ENCODE measurements at places on chromosomes 5 and 9. TPM values are rescaled to one million over a fixed set of nuclear protein-coding genes. Genes with fewer than 3 reads are reported as not detected.

GRCh38 chr5:131515348-131515747 lies 119.7 kb downstream of the RAPGEF6 start:
- H3K4me3 ChIP-seq, result no peak overlapping the region
- peaks cover 20% of the 10 kb centered on the region for H3K36me3 ChIP-seq
- no peaks in the 10 kb centered on the region for H3K27me3 ChIP-seq
- H3K27ac ChIP-seq, result no peak overlapping the region
- DNase-seq, result no peak

- H3K36me3 ChIP-seq, result no peaks in the 10 kb centered on the region
- peak; percentile 13 for DNase-seq
- no peaks in the 10 kb centered on the region for H3K27me3 ChIP-seq
- no peaks in the 10 kb centered on the region for H3K4me1 ChIP-seq
- H3K27ac ChIP-seq, result no peak overlapping the region
Measured at GRCh38 chr5:56993241-56993640, 41.3 kb upstream of the MIER3 start.

GRCh38 chr5:63963080-63963735 lies 963 bp upstream of the HTR1A start:
- H3K4me3 ChIP-seq, result no peak overlapping the region
- H3K4me1 ChIP-seq, result peaks cover 4% of the 10 kb centered on the region
- peak; percentile 80 for DNase-seq
- peaks cover 31% of the 10 kb centered on the region for H3K27me3 ChIP-seq
- H3K27ac ChIP-seq, result no peak overlapping the region
- H3K36me3 ChIP-seq, result no peaks in the 10 kb centered on the region

DNA sequence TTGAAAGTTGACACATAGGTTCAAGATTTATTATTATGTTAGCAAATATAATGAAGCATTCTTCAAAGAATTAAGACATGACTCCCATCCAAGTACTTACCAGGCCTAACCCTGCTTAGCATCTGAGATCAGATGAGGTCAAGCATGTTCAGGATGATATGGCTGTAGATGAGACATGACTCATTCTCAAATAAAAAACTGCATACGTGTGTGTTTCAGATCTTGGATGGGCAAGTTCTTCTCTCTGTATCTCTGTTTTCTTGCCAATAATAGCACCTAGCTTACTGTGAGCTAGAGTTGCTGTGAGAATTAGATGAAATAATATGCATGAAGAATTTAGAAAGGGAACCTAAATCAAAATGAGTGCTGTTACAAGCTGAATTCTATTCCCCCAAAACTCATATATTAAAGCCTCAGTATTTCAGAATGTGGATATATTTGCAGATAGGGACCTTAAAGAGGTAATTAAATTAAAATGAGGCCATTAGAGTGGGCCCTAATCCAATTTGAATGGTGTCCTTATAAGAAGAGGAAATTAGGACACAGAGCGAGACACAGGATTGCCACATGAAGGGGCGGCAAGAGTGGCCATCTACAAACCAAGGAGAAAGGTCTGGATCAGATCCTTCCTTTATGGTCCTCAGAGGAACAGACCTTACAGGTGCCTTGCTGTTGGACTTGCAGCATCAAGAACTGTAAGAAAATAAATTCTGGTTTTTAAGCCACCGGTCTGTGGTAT lies 146.2 kb downstream of the MARCHF11 start:
- no peak overlapping the region for H3K4me3 ChIP-seq
- no peak overlapping the region for H3K27ac ChIP-seq
- H3K4me1 ChIP-seq, result no peaks in the 10 kb centered on the region
- H3K27me3 ChIP-seq, result no peaks in the 10 kb centered on the region
- DNase-seq, result no peak

GRCh38 chr5:133326361-133326760 lies 274.5 kb downstream of the HSPA4 start:
- H3K36me3 ChIP-seq, result no peaks in the 10 kb centered on the region
- no peaks in the 10 kb centered on the region for H3K27me3 ChIP-seq

DNA sequence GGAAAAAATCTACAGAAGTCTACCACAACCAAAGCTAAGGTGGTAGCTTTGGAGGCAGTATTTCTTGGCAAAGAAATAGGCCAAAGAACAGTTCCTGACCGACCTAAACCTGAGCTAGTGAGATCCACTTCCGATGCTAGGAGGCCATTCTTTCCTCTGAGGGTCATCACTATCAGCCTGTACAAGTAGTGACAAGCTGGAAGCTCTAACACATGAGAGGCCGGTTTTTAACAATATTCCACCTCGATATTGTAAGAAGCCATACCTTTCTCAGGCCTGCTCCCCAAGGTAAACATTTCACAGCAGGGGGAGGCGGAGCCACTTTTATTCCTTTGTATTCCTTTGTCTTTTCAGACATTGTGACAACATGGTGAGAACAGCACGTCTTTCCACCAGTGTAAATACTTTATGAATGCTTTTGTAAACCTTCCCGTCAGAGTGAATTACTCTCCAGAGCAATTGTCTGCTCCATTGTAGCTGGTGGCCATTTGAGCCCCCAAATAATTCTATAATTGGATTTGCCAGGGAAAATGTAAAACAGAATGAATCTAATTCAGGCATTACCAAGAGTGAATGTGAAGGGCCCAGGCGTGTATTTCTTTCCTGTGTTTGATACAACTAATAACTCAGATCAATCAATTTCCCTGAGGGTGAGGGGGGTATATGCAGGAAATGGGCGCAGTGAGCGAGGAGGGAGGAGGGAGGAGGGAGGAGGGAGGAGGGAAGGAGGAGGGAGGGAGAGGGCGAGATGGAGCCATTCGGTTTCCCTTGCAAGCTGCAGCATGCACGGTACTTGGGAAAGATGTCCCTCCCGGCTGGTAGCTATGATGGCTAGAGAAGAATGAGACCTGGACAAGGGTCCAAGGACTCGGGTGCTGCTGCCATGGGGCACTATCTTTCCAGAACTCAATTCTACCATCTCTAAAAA lies 166.6 kb downstream of the CDK5RAP2 start:
- peaks cover 41% of the 10 kb centered on the region for H3K36me3 ChIP-seq
- no peaks in the 10 kb centered on the region for H3K4me1 ChIP-seq
- no peaks in the 10 kb centered on the region for H3K27me3 ChIP-seq
- no peak overlapping the region for H3K27ac ChIP-seq
- no peak for DNase-seq

DNA sequence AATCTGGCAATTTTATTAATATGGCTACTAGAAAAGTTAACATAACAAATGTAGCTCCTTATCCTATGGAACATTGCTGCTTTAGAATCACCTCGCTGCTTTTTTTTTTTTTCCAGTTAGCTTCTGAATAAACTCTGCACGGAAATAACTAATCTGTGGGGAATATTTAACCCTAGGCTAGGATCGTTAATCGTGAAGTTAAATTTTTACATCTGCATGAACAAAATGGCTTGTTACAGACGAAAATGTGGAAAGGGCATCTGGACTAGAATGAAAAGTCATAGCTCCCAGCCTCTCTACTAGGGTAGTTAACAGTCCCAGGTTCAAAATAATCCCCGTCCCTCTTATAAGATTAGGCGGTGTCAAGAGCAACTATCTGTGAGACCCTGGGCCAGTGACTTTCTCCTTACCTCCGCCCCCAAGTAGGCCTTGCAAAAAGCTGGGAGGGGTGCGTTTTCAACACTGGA lies 470 bp upstream of the SLC22A5 start:
- peaks cover 44% of the 10 kb centered on the region for H3K4me1 ChIP-seq
- peak overlapping the region; percentile 39 for H3K27ac ChIP-seq
- no peaks in the 10 kb centered on the region for H3K27me3 ChIP-seq
- no peak for DNase-seq
- H3K4me3 ChIP-seq, result peak overlapping the region; percentile 79

GRCh38 chr9:110027671-110028081 lies 180.3 kb downstream of the C9orf152 start:
- peak; percentile 55 for DNase-seq
- H3K27me3 ChIP-seq, result no peaks in the 10 kb centered on the region
- peaks cover 41% of the 10 kb centered on the region for H3K4me1 ChIP-seq
- peaks cover 9% of the 10 kb centered on the region for H3K36me3 ChIP-seq
- peak overlapping the region; percentile 46 for H3K27ac ChIP-seq
- no peak overlapping the region for H3K4me3 ChIP-seq

- H3K4me1 ChIP-seq, result no peaks in the 10 kb centered on the region
- DNase-seq, result no peak
- H3K27me3 ChIP-seq, result no peaks in the 10 kb centered on the region
- no peaks in the 10 kb centered on the region for H3K36me3 ChIP-seq
Measured at GRCh38 chr5:17079562-17079961, 137.9 kb upstream of the BASP1 start.

GRCh38 chr5:23204111-23204510 lies 303.3 kb upstream of the PRDM9 start:
- H3K27ac ChIP-seq, result no peak overlapping the region
- H3K36me3 ChIP-seq, result no peaks in the 10 kb centered on the region
- H3K27me3 ChIP-seq, result no peaks in the 10 kb centered on the region
- DNase-seq, result no peak
- H3K4me3 ChIP-seq, result no peak overlapping the region

Gene FAM219A
- total RNA-seq, result 19.3 TPM

Gene CD180
- not detected for total RNA-seq

Gene IL5
- not detected for total RNA-seq

Gene BRINP1
- not detected for total RNA-seq

Gene VLDLR
- total RNA-seq, result 5.0 TPM

Gene FAM81B
- total RNA-seq, result not detected
